ENCODE measurements at places on chromosomes 13 and 19.

DNA sequence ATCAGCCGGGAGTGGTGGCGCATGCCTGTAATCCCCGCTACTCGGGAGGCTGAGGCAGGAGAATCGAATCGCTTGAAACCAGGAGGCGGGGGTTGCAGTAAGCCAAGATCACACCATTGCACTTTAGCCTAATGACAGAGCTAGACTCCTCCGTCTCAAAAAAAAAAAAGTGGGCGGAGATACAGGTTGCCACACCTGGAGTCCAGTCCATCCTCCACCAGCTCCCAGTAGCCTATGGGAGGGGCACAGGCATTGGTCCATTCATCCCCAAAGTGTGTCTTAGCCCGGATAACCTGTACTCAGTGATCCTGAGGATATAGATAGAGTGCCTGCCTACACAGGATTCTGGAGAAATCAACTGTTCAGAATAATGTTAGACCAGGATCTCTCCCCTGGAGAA, 3.4 kb upstream of the DOT1L start:
- no peak for DNase-seq

DNA sequence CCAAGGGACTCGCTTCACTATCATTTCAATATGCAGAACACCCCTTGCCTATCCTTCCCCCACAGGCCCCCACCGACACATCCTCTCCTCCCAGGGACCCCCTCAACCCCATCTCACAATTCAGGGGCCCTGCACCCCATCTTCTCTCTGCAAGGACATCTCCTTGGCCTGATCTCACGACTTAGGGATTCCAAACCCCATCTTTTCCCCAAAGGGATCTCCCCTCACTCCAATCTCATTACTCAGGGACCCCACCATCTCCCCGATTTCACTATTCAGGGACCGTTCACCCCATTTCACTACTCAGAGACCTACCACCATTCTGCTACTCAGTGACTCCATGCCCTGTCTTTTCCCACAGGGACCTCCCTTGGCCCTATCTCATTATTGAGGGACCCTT, 1.4 kb downstream of the MAP2K2 start:
- no peak for DNase-seq

DNA sequence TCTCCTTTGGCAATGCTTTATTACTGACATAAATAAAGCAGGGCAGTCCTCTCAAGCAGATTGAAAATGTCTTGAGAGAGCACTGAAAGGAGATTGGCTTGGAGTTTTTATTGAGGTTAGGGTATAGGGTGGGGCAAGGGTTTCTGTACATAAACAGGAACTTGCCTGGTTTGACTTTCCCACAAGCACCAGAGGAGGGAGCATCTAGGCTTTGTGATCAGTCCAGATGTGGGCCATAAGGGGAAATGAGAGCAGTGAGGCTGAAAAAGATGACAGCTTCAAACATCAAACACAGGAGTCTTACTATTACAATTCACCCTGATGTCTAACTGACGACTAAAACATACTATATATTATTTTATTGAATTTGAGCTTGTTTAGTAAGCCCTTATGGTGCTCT, 260.9 kb downstream of the MTUS2 start:
- no peak for DNase-seq

DNA sequence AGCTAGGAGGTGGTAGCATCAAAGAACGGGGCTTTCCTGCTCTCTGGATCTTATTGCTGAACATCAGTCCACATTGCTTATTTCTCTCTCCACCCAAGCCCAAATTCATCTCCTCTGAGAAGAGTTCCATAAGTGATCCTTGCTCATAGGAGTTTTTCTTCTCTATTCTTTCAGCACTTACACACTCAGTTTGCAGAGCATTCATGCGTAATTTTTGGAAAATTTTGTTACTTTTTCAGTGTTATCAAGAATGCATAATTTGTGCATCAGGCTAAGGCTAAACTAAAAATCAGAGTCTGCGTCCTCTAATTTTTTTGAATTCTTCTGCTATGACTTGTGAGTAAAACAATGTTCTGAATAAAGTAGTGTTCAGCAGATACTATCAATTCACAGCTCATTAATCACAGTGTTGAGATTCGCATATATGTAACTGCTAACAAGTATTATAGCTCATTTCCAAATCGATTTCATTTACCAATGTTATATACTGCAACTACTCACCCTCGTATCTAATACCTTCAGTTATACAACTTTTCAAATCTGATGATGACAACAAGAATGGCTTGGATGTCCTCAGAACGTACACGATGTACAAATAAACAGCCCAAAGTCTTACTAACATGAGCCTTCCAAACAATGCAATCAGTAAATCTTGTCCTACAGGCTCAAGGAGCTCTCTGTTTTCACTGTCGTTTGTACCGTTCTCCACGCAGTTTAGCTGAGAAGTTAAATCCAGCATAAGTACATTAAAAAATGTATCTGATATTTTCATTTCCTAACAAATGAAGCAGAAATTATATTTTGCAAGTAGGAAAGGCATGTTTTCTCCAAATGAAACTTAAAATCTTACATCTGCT, 36.4 kb upstream of the STARD13 start:
- no peak for DNase-seq

Measured in activated T-cell treated with anti-CD3 and anti-CD28 coated beads for 4 hours (primary cell).